AG10803 (cell line): ENCODE measurements at places on chromosomes 4 and X.

DNA sequence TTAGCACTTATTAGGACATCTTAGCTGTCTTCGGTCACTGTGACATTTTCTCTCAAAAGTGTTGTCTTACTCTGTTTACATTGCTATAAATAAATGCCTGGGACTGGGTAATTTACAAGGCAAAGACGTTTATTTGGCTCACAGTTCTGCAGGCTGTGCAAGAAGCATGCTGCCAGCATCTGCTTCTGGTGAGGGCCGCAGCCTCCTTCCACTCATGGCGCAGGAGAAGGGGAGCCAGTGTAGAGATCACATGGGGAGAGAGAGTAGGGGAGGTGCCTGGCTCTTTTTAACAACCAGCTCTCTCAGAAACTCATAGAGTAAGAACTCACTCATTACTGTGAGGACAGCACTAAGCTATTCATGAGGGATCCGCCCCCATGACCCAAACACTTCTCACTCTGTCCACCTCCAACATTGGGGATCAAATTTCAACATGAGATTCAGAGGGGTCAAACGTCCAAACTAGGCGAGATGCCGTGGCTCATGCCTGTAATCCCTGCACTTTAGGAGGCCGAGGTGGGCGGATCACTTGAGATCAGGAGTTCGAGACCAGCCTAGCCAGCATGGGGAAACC is 43.5 kb upstream of the HERC6 start:
- peak; percentile 23 for DNase-seq

- no peak for DNase-seq
Observed at GRCh38 chr4:38422850-38423249, 241.1 kb upstream of the KLF3 start.

DNA sequence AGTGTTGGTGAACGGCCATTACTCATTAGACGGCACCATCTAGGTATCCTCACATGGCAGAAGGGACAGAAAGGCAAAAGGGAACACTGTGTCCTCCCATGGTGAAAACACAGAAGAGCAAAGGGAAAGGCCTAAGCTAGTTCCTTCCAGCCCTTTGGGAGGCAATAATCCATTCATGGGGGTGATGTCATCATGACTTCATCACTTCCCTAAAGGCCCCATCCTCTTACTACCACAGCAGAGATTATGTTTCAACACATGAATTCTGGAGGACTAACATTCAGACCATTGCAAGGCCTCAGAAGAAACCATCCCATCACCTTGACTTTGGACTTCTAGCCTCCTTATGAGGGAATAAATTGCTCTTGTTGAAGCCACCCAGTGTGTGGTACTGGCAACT is 238.2 kb downstream of the MGST2 start:
- DNase-seq, result no peak

DNA sequence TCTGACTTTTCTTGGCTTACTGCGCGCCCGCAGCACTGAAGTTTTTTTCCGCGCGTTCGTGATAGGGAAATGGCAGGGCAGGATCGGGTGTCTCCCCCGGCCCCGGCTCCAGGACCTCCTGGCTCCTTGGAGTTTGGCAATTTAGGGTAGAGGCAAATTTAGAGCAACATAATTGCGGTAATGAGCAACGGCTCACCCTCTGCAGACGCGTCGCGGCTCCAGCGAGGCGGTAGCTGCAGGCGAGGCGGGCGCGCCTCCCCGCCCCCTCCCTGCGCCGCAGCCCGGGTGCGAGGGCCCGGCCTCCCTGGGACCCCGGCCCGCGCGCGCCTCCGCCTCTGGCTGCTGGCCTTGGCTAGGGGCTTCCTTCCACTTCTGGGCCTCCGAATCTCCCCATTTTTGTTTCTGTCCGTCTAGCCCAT is 6.2 kb downstream of the MSX1 start:
- DNase-seq, result no peak
